ENCODE measurements at places on chromosomes 13 and 19.

DNA sequence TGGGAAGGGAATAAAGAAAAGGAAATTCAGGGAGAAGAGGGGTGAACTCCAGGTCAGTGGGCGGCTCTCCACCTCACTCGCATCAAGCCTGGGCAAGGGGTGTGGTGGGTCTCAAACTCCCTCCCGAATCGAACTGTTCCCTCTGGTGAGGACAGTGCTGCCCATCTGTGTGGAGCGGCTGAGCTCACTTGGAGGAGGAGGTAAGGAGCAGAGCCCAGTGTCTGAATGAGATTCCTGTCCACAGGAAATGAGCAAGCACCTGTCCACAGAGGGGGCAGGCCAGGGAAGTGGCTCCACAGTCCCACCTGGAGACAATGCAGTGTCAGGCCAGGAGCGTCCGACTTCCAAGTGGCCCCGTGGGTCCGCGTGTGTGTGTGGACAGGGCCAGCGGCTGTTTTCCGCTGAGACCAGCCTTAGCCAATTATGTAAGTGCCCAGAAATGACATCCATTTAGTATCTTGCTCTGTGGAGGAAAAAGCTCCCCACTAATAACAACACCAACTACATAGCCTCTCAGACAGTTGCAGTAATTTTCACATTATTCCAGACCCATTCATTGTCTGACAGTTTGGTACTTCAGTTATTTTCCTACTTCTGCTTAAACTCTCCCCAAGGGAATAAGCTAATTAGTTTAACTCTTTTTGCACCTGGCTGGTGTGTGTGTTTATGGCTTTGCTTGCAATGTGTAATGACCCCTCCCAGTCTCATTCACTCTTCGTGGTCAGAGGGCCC, 114.6 kb downstream of the SOX1 start:
- DNase-seq, result no peak

GRCh38 chr13:33224686-33225085, 60.9 kb downstream of the STARD13 start:
- DNase-seq, result no peak

DNA sequence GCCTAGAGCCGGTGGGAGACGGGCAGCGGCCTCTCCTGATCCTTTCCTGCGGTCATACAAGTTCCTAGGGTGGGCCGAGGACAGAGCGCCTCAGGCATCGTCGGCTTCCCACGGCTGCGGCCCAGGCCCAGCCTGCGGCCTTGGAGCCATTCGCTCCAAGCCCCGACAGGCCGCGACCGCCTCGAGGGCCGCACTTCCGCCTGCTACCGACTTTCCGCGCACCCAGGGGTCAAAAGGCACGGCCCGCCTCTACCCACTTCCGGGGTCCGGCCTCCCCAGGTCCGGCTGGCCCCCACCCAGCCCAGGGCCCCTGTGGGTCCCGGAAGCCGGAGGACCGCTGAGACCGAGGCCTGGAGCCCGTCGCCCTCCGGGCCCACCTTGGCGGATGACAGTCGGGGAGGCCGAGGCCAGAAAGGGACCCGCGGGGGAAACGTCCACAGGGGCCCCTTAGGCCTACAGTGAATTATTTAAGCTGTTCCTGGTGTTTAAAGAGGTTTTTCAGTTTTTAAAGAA, 16.2 kb downstream of the ZIC2 start:
- no peak for DNase-seq

DNA sequence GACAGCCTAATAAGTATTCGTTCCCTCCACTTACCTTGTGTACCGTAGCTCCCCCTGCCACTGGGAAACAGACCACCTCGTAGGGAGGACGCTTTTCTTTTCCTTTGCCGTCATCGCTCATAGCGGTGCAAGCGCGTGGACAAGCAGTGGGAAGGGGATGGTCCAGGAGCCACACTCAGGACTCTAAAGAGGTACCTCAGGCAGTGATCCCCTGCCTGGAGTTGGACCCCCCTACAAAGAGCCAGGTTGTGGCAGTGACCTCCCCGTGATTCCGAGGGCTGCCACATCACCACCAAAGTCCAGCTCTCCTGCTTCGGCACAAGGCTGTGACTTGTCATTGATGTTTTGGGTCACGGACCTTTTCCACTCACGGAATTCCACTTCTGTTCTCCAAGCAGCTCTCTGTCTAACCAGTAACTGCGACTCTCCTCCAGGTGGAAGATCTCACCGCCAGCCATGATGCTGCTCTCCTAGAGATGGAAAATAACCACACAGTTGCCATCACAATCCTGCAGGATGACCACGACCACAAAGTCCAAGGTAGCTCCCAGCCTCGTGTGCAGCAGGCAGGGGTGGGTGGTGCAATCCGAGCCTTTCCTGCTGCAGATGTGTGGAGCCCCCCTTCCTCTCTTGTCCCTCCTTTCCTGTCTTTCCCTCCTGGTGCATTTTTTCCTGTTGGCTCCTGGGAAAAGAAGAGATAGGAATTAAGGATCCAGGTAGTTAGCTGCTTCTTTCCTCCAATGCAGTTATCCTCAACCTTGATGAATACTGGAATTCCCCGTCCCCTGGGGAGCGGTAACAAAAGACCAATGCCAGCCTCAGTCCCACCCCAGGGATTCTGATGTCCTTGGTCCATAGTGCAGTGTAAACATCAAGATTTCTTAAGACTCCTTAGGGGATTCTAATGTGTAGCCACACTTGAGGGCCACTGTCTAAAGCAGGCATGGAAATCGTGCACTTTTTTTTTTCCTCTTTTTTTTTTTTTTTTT, 107.7 kb downstream of the SLC7A1 start:
- DNase-seq, result no peak

DNA sequence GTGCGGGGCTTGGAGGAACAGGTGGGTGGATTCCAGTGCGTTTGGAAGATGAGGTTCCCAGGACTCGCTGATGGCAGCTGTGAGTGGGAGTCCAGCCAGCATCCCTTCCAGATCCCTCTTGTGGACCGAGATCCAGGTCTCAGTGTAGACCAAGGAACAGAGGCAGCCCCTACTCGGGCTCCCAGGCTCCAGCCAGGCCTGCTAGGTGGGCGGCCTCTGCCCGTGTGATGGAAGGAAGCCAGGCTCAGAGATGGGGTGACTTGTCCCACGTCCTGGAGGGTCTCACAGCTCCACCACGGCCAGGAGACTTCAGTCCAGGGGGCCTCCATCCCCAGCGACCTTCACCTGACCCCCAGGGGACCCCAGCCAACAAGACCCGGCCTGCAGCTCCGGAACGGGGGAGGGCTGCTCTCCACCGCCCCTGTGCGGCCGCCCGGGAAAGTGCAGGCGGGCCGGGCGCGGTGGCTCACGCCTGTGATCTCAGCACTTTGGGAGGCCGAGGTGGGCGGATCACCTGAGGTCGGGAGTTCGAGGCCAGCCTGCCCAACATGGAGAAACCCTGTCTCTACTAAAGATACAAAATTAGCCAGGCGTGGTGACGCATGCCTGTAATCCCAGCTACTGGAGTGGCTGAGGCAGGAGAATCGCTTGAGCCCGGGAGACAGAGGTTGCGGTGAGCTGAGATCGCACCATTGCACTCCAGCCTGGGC, 729 bp upstream of the MADCAM1 start:
- no peak for DNase-seq

- DNase-seq, result no peak
Observed at GRCh38 chr19:53906211-53907192, 2.6 kb upstream of the CACNG7 start.

GRCh38 chr13:21075379-21076249, 14.2 kb upstream of the LATS2 start:
- DNase-seq, result no peak

GRCh38 chr19:43765109-43765876, 10.5 kb upstream of the SMG9 start:
- no peak for DNase-seq

GRCh38 chr13:100234006-100234405, 145.1 kb downstream of the PCCA start:
- DNase-seq, result no peak

DNA sequence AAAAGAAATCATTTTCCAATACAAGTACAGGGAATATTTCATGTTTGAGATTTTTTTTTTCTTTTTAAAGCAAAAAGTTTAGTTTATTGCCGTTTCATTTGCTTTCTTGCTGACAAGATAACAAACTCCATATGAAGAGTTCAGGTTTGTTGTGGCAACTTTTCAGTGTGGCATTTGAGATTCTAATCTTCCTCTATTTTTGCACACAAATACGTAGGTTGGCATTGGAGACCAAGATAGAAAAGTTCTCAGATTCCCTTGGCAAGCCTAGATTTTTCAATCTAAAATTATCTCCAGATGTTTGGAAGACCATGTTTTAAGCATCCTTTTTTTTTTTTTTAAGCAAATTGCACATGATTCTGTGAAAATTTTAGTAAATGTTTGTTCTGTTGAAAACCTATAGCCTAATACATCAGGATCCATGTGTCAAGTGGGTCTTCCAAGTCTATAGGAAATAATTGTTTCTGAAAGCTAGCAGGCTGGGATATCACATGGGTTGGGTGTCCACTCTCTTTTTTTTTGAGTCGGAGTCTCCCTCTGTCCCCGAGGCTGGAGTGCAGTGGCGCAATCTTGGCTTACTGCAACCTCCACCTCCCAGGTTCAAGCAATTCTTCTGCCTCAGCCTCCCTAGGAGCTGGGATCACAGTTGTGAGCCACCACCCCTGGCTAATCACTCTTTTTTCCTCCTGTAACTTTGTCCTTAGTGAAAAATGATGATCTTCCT, 2.6 kb downstream of the GARRE1 start:
- no peak for DNase-seq

GRCh38 chr13:27053902-27054595, 117.6 kb downstream of the USP12 start:
- no peak for DNase-seq

DNA sequence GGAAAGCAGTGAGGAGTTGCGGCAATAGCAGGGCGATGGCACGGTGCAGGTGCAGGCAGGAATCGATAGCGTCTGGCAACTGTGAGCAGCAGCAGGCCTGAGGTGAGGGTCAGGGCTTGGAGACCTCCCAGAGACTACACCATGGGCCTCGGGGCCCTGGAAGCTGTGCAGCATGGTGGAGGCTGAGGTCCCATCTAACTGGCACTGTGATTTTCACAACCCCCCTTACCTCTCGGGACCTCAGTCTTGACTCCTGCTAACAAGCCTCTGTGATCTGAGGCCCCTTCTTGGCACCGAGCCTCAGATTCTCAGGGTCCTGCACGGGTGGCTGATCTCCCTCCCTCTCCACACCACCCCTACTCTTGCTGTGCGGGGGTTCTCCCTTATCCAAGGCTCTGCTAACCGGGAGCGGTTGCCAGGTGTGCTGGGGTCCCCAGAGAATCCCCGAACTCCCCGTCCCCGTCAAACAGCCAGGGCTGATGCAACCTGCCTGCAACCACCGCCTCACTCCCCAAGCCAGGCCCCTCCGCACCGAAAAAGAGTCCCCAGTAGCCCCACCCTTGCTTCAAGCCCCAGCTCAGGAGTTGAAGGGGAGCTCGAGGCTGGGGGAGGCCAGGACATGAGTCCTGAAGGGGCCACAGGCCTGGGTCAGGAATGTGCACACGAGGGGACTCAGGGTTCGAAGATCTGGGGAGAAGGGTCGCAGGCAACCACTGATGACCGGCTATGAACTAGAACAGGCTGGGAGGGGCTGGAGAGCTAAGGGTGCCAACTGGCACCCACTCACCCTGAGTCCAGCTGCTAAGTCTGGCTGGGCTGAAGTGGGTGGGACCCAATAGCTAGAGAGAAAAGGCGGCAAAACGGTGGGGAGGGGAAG, 4.8 kb upstream of the ATF5 start:
- no peak for DNase-seq

GRCh38 chr13:75506018-75506417, 24.0 kb upstream of the TBC1D4 start:
- DNase-seq, result no peak

GRCh38 chr13:78036841-78037240, 118.2 kb upstream of the EDNRB start:
- DNase-seq, result no peak

GRCh38 chr19:2032296-2032941, 16.9 kb upstream of the BTBD2 start:
- DNase-seq, result no peak

- no peak for DNase-seq
Observed at GRCh38 chr19:46944918-46945628, 74.6 kb upstream of the NPAS1 start.

DNA sequence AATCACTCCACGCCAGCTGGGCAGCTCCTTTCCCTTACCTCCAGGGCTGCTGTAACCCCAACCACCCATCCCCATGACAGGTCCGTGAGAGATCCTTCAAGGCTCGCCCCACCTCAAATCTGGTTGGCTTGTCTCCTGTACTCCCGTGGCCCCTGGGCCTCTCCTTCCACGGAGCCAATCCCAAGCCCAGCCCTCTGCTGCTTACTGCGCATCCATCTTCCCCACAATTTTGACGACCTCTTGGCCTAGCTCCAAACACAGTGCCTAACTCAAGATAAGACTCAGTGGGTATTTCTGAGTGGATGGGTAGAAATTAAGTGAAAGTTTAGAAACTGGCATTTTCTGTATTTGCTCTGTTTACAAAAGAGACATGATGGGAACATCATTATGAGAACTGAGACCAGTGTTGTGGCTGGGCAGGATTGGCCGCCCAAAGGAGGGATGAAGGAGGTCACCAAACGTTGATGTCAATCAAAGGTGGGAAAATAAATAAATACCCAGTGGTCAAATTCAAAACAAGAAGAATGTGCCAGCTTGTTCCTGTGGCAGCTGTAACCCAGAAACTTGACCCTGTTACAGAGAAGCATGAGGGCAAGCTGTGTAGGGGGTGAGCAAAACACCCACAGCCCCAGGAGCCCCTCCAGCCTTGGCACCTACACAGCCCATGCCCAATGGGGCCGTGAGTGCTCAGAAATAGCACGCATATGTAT, 162.2 kb downstream of the ABCC4 start:
- DNase-seq, result no peak
